NCI-H2227 treated with DMSO at 0.1 percent for 48 hours (cell line): ENCODE measurements at places on chromosomes 1 and 21.

DNA sequence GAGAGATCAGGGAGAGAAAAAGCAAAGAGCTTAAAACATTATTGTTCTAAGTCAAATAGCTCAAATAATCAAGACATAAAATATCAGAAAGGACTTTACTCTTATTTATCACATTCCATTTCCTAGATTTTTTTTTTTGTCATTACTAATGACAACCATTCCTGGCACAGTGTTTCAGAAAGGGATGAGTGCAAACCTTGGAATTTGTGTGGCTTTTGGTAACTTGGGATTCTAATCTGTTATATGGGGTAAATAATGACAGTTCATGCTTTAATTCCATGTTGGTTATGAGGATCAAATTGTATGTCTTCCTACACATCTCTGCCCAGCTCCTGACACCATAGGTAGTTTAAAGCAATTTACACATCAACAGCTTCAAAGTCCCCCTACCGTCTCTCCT, 358.4 kb upstream of the ADGRL4 start:
- no peak for DNase-seq

- DNase-seq, result no peak
These were observed 82.6 kb downstream of the GRIK1 start for GRCh38 chr21:29857150-29857549.

DNA sequence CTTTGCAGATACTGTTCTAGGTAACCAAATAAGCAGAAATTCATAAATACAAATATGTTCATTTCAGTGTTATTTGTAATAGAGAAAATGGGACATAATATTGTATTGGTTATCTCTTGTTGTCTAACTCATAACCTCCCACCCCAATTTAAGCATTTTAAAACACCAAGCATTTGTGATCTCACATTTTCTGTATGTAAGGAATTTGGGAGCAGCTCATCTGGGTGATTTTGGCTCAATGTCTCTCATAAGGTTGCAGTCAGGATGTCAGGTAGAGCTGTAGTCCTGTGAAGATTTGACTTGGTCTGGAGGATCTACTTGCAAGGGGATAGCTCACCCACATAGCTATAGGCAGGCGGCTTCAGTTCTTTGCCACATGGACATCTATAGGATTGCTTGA, 29.5 kb downstream of the CEP350 start:
- no peak for DNase-seq

- DNase-seq, result no peak
These were observed 6.5 kb downstream of the THEMIS2 start for GRCh38 chr1:27878787-27879335.

GRCh38 chr1:6587261-6588005, 7.6 kb downstream of the ZBTB48 start:
- no peak for DNase-seq

DNA sequence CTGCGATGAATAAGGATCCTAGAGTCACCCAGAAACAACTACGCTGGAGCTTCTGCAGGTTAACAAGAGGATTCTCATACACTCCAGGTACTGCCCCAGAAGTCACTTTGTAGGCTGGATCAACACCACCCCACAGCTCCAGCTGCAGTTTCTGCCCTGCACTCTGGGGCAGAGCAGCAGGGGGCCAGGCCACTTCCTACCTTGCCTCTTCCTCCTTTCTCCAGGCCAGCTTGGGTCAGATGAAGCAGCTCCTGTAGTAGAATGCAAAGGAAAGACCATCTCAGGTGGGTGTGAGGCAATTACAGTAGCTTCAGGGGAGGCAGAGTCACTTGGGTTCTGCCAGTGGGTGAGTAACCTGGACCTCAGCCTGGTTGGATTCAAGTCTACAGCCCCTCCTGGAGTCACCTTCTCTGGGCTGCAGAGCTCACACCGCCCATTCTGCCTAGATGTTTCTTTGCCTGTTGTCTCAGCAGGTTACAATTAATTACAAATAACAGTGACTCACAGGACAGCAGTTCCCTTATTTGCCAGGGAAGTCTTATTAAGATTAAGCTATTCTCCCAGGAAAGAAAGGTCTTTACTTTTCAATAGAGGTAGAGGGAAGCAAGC, 24.4 kb upstream of the BCAR3 start:
- no peak for DNase-seq

- DNase-seq, result no peak
These were observed 71.1 kb upstream of the IRF2BP2 start for GRCh38 chr1:234681065-234681464.

GRCh38 chr1:88956003-88956402, 36.4 kb downstream of the KYAT3 start:
- DNase-seq, result no peak

- DNase-seq, result no peak
These were observed 122.4 kb downstream of the USP25 start for GRCh38 chr21:15852146-15852545.

GRCh38 chr1:161069731-161070270, at the start of gene ARHGAP30:
Gene ARHGAP30 (minus strand): TSS chr1:161069891. CDS start chr1:161069624, 267 bp downstream.
- DNase-seq, result no peak
